ENCODE measurements at places on chromosomes 1 and 21. TPM values are rescaled to one million over a fixed set of nuclear protein-coding genes. Genes with fewer than 3 reads are reported as not detected.

Gene MT1HL1
- not detected for total RNA-seq

Gene CNKSR1
- total RNA-seq: 1.3 TPM

Gene VSIG8
- total RNA-seq: not detected

Gene EFNA1
- total RNA-seq: 0.24 TPM

Gene C1QTNF12
- total RNA-seq: 4.2 TPM

DNA sequence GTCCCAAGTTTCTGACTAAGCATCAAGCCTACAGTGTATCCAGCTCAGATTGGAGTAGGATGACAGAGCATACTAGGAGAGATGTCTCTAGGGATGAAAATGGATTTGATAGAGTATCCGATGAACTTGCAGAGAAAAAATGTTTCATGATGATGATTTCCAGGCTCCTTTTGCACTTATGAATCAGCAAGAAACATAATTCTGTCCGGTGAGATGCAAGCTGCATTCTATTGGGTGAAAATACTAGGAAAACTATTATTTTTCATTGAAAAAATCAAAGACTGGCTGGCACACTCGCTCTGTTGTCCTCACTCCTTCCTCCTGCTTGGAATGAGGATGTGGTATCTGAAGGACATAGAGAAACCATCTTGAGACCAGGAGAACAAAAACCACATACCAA is 35.4 kb upstream of the RAB3GAP2 start:
- DNase-seq: no peak

GRCh38 chr1:213993929-213994328 is 6.2 kb downstream of the PROX1 start:
- DNase-seq: no peak

DNA sequence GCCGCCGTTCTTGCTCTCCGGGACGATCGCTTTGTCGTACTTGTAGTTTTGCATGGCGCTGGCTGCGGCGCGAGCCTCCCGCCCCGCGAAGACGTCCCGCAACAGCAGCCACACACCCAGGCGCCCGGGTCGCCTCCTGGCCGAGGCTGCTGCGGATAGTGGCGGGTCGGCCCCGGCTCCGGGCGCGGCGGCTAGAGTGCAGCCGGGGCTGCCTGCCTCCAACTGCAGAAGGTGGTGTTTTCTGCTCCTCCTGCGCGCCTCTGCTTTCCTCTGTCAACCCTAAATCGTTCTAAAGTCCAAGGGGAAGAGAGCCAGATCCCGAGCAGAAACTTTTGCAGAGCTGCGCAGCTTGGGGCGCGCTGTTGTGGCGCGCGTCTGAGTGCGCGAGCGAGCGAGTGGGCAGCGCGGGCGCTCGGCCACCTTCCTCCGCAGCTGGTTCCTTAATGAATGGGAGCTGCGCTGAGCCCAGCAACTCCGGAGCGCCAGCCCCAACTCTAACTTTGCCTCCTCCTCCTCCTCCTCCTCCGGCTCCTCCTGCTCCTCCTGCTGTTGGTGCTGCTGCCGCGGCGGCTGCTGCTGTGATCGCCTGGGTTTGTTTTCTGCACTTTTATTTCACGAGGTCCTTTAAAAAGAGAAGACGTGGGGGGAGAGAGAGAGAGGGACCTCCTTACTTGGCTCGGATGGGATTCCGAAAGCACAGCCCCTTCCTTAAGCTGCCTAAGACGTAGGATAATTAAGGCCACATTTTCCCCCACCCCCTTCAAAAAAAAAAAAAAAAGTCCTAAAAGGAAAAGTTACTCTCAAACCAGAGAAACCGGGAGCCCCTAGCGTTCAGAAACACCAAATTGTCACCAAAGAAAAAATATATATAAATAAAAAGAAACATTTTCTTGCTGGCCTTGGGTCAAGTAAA is at the start of gene PLPP3:
PLPP3 (minus strand) TSS at position 601 of the 913 bp plus-strand sequence; CDS start at position 54, 547 bp downstream.
- peak; percentile 9 for DNase-seq

DNA sequence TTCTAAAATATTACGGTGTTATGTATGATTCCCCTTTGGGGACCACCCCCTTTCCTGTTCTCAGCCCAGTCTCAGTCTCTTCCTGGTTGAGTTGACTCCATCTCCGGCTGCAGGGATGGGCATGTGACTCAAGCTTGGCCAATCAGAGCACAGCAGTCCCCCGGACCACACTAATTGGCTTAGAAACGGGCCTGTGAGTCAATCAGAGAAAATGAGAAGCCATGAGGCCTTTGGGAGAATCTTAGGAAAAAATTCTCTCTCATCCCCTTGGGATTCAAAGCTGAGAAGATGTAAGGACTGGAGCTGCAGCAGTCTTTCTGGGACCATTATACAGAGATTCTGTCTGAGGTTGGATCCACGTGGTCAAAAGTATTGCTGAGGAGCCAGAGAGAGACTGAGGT is 10.7 kb upstream of the FHAD1 start:
- no peak for DNase-seq

- no peak for DNase-seq
These were observed 69.6 kb upstream of the KCTD3 start for GRCh38 chr1:215497528-215497927.

DNA sequence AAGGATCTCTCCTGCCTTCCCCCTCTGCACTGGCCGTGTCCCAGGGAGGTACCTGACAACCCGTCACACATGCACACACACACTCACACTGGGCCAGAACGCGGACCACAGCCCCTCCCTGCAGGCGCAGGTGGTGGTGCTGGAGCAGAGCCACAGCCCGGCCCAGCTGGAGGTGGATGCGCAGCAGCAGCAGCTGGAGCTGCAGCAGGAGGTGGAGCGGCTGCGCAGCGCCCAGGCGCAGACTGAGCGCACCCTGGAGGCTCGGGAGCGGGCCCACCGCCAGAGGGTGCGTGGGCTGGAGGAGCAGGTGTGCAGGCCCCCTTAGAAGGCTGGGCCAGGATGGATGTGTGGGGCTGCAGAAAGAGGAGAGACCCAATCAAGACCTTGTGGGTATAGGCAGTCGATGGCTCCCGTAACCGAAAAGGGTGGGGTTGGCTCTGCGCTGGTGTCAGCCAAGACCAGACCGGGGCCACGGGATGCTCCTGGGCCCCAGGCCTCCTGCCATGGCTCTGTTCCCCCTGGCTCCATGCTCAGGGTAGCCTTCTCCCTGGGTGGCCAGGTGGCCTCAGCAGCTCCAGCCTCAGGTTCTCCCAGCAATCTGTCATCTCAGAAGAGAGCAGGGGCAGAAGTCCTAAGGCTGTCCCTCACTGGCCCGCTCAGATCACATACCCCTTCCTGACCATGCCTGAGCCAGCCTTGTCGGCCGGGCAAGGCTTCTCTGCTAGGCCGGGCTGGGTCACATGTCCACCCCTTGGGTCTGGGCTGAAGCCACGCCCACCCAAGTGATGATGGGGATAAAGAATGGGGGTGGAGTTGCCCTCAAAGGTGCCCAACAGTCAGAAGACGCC is 8.9 kb downstream of the MFAP2 start:
- DNase-seq: no peak

GRCh38 chr1:42736152-42736551 is 3.9 kb downstream of the CLDN19 start:
- DNase-seq: peak; percentile 17

- DNase-seq: no peak
These were observed 26.8 kb upstream of the RASAL2 start for GRCh38 chr1:178066908-178067614.

DNA sequence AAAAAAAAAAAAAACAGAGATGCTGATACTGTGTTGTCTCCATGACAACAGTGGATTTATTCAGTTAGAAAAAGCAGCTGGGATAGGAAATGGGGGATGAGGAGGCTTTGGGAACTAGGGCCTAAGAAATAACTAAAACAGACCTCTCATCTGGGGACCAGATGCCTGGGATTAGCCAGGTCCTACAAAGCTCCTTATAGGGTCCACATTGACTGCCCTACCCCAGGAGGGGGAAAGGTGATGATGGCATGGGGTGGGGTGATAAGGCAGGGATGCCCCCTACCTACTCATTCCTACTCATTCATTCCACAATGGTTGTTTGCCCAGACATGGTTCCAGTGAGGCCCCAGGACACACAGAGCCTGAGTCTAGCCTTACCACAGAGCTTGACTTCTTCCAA is 131.2 kb downstream of the PLXNA2 start:
- DNase-seq: no peak

All from activated CD4-positive, alpha-beta memory T cell treated with anti-CD3 and anti-CD28 coated beads for 36 hours (primary cell).